Activated naive CD4-positive, alpha-beta T cell treated with anti-CD3 and anti-CD28 coated beads, Interleukin-2, amount 10 ng/mL, durations not matched to agents 5 hours and 36 hours (primary cell): ENCODE measurements at places on chromosomes 1 and 21. TPM values are rescaled to one million over a fixed set of nuclear protein-coding genes. Genes with fewer than 3 reads are reported as not detected.

Gene SLC25A34
- 2.1 TPM for total RNA-seq

Gene BARHL2
- not detected for total RNA-seq

Gene RXFP4
- not detected for total RNA-seq

Gene ANGPTL3
- not detected for total RNA-seq

Gene LAX1
- total RNA-seq = 17.4 TPM

Gene AGBL4
- total RNA-seq = not detected

Gene MROH9
- total RNA-seq = not detected

Gene SPATA45
- total RNA-seq = not detected

Gene TTC22
- 10.2 TPM for total RNA-seq

Gene C2CD4D
- 0.51 TPM for total RNA-seq

Gene COL11A1
- not detected for total RNA-seq

Gene SPRR2A
- not detected for total RNA-seq

Gene SERINC2
- not detected for total RNA-seq

Gene ITLN2
- not detected for total RNA-seq

Gene PTPN7
- 167 TPM for total RNA-seq

Gene PINK1
- total RNA-seq = 7.5 TPM

Gene NFASC
- not detected for total RNA-seq

Gene SEMA4A
- total RNA-seq = 1.9 TPM

Gene BPNT1
- total RNA-seq = 18.3 TPM

Gene ELF3
- 0.41 TPM for total RNA-seq

Gene TDRD5
- total RNA-seq = not detected

Gene INKA2
- total RNA-seq = 2.6 TPM

Gene CNR2
- 0.29 TPM for total RNA-seq

Gene CD84
- total RNA-seq = 6.3 TPM
